ENCODE measurements at places on chromosomes 16 and 17.

DNA sequence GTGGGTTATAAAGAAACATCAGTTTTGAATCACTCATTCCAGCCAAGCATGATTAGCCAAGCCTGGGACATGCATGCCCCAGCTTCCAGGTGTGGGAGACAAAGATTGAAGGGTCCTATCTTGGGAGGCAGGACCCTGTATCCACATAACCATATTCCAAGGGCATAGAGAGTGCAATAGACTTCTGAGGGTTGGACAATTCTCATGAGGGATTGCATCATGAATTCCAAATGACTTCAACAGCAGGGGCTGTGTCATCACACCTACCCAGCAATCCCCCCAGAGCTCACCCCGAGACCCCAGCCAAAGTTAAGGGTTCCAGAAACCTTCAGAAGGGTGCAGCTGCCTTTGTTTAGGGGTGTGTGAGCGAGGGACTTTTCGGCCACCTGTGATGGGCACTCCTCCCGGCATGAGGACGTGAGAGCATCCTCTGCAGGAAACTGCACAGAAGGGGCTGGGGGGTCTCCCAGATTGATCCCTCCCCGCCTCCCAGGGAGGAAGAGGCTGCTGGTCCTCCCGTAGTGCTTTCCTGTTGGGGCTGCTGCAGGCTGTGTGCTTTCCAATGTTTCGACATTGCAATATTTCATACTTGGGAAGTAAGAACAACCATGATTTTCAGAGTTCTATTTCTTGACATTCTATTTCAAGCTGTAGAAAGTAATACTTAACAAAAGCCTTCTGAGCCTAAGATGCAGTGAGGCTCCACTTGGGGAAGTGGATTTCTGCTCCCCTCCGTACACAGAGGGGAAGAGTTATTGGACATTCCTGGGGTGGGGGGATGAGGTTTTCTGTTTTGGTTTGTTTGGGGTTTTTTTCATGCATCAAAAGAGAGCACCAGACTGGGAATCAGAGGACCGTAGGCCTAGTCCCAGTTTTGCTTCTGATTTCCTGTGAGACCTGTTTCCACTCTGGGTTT, 13.3 kb upstream of the PITPNM3 start:
- no peaks in the 10 kb centered on the region for H3K4me1 ChIP-seq
- peaks cover 14% of the 10 kb centered on the region for H3K27me3 ChIP-seq
- no peak for DNase-seq
- H3K36me3 ChIP-seq, result peaks cover 6% of the 10 kb centered on the region
- no peak overlapping the region for H3K4me3 ChIP-seq

- no peak for DNase-seq
- peaks cover 6% of the 10 kb centered on the region for H3K27me3 ChIP-seq
- peaks cover 43% of the 10 kb centered on the region for H3K4me1 ChIP-seq
- peaks cover 27% of the 10 kb centered on the region for H3K36me3 ChIP-seq
- no peak overlapping the region for H3K27ac ChIP-seq
Measured at GRCh38 chr17:75406222-75406615, 741 bp upstream of the GRB2 start.

- H3K27ac ChIP-seq, result peak overlapping the region; percentile 38
- DNase-seq, result no peak
- no peaks in the 10 kb centered on the region for H3K27me3 ChIP-seq
- peaks cover 17% of the 10 kb centered on the region for H3K4me1 ChIP-seq
- H3K4me3 ChIP-seq, result no peak overlapping the region
Measured at GRCh38 chr16:1712791-1713261, 6.8 kb downstream of the MAPK8IP3 start.

GRCh38 chr16:71421911-71422310, 19.9 kb downstream of the TLE7 start:
- DNase-seq, result peak; percentile 6
- no peak overlapping the region for H3K4me3 ChIP-seq
- peaks cover 86% of the 10 kb centered on the region for H3K27me3 ChIP-seq
- peaks cover 5% of the 10 kb centered on the region for H3K4me1 ChIP-seq
- no peaks in the 10 kb centered on the region for H3K36me3 ChIP-seq

DNA sequence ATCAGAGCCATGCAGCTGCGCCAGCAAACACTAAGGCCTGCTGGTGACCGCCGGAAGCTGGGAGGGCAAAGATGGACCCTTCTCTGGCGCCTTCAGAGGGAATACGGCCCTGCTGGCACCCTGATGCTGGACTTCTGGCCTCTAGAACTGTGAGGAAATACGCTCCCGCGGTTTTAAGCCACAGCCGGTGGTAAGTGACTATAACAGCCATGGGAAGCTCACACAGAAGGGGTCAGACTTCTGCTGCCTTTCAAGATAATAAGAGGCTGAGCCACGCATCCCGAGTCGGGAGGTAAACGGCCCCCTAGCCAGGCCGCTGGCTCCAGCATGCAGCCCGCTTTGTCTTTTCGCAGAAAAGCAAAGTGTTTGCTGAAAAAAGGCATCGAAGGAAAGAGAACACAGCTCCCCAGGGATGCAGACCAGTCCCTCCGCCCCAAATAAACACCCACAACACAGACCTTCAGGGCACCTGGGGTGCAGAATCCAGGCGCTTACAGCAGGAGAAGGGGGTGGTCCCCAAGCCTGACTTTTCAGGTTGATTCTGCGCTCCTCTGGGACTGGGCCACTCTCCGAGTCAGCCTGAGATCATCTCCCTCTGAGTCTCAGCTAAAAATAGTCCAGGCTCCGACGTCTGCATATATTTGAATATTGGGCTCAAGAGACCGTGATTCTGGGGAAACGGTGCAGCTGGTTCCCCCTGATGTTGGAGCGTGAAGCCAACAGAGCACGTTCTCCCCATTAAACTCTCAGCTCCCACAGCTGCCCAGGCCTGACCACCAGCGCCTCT, 89.7 kb downstream of the MGAT5B start:
- no peak overlapping the region for H3K4me3 ChIP-seq
- H3K4me1 ChIP-seq, result no peaks in the 10 kb centered on the region
- peaks cover 8% of the 10 kb centered on the region for H3K27me3 ChIP-seq
- H3K27ac ChIP-seq, result no peak overlapping the region
- DNase-seq, result no peak

DNA sequence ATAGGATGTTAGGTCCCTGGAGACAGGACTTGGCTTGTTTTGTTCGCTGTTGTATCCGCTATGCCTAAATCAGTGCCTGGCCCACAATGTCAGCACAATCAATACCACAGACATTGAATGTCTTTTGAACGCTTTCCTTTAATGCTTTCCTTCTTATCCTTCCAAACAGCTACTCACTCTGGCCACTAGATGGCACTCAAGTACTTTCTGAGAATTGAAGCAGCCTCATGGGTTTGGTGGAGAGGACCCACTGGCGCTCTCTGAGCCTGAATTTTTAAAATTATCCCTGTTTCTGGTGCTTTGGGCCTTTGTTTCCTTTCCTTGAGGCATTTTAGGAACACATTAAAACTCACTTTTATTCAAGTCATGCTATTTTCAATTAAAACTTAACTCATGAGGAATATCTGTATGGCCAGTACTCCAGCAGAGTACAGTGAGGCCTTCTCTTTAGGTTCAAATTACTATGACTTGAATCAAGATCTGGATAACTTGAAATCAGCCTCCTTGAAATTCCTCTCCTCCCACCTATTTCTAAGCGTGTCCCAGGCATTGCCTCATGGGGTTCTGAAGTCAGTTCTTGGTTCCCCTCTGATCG, 3.2 kb upstream of the NLRP1 start:
- H3K36me3 ChIP-seq, result peaks cover 15% of the 10 kb centered on the region
- peak overlapping the region; percentile 87 for H3K27ac ChIP-seq

GRCh38 chr17:37219876-37220606, 155.7 kb upstream of the C17orf78 start:
- no peak overlapping the region for H3K27ac ChIP-seq
- DNase-seq, result no peak
- no peaks in the 10 kb centered on the region for H3K4me1 ChIP-seq
- no peaks in the 10 kb centered on the region for H3K27me3 ChIP-seq
- H3K36me3 ChIP-seq, result peaks cover 7% of the 10 kb centered on the region

- H3K27ac ChIP-seq, result no peak overlapping the region
- DNase-seq, result no peak
- H3K4me3 ChIP-seq, result no peak overlapping the region
- H3K27me3 ChIP-seq, result peaks cover 39% of the 10 kb centered on the region
- H3K4me1 ChIP-seq, result no peaks in the 10 kb centered on the region
Measured at GRCh38 chr17:37786481-37786880, 41.6 kb upstream of the HNF1B start.

- DNase-seq, result no peak
- H3K4me1 ChIP-seq, result peaks cover 9% of the 10 kb centered on the region
- no peaks in the 10 kb centered on the region for H3K36me3 ChIP-seq
- H3K27ac ChIP-seq, result no peak overlapping the region
- H3K27me3 ChIP-seq, result peaks cover 72% of the 10 kb centered on the region
Measured at GRCh38 chr17:44913676-44914075, 1.6 kb downstream of the GFAP start.

GRCh38 chr17:34579017-34579946, at the start of gene TMEM132E:
Gene TMEM132E (plus strand): TSS chr17:34579582. CDS start chr17:34581077, 1,495 bp downstream.
- DNase-seq, result no peak
- H3K4me1 ChIP-seq, result peaks cover 12% of the 10 kb centered on the region
- H3K4me3 ChIP-seq, result peak within 1 kb of the TSS; percentile 83
- H3K27me3 ChIP-seq, result peaks cover 97% of the 10 kb centered on the region
- no peaks in the 10 kb centered on the region for H3K36me3 ChIP-seq

GRCh38 chr17:71127416-71127815, 958.1 kb downstream of the KCNJ2 start:
- H3K4me3 ChIP-seq, result no peak overlapping the region
- no peak overlapping the region for H3K27ac ChIP-seq
- H3K27me3 ChIP-seq, result no peaks in the 10 kb centered on the region
- H3K36me3 ChIP-seq, result peaks cover 3% of the 10 kb centered on the region
- no peak for DNase-seq

- DNase-seq, result no peak
- H3K4me1 ChIP-seq, result no peaks in the 10 kb centered on the region
- H3K36me3 ChIP-seq, result no peaks in the 10 kb centered on the region
Measured at GRCh38 chr16:60681043-60681442, 1355.2 kb downstream of the CDH8 start.

GRCh38 chr17:41811549-41812380, at the start of gene P3H4:
Gene P3H4 (minus strand): TSS chr17:41811949. CDS start chr17:41811915, 34 bp downstream.
- DNase-seq, result peak; percentile 71
- peak within 1 kb of the TSS; percentile 69 for H3K27ac ChIP-seq

DNA sequence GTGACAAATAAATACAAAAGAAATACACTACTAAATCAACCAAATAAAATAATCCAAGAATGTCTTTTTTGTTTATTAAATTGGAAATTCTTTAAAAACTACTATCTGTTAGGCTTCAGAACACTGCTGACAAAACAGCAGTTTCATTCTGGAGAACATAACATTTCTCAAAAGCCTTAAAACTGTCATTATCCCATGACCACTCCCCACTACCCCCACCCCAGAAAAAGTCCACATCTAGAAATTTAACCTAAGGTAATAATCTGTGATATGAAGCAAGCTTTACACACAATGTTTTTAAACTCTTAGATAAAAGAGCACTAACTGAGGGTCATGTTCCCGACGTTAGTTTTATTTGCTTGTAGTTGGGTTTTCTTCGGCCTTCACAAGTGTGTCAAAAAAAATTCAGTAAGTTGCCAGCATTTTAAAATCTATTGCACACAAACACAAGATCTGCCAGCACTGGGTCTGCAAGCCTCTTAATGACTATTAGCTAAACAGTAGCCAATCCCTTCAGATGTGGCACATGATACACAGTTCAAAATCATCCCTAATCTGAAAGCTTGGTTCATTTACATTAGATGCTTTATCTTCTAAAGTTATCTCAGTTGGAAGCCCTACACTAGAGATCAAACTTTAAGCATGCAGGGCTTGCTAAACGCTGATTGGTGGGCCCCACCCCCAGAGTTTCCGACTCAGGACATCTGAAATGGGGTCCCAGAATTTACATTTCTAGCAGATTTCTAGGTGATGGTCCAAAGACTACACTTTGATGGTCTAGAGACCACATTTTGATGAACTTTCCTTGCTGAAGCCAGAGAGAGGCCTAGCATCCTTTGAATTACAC, 75.2 kb downstream of the KANSL1 start:
- peaks cover 5% of the 10 kb centered on the region for H3K36me3 ChIP-seq
- no peaks in the 10 kb centered on the region for H3K27me3 ChIP-seq
- no peak overlapping the region for H3K4me3 ChIP-seq
- H3K27ac ChIP-seq, result peak overlapping the region; percentile 72
- H3K4me1 ChIP-seq, result peaks cover 96% of the 10 kb centered on the region

DNA sequence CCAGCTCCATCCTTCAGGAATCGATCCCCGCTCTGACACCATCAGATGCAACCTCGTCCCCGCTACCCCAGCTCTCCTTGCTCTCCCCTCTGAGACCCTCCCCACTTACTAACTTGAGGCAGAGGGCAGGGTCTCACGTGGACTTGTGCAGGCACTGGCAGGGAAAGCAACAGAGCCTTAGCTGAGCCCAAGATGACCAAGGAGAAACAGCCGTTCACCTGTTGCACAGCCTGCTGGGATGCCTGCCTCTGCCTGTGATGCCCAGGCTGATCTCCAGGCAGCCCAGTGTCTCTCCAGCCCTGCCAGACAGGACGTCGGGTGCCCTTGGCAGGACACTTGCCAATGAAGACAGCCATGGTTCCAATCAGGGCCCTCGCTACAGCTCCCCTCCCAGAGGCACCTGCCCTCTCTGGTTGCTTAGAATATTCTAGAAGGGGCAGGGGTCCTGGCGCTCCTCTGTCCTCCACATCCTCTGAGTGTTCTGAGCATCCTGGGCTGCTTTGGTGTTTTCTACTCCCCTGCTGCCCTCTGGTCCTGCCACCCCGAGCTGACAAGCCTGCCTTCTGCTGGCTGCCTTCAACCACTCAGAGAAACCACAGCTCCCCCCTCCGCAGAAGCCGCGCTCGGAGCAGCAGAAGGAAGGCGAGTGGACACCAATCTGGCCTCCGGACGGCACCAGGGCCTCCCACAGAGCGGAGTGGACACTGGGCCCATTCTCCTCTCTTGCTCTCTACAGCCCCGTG, 6.7 kb downstream of the CEP295NL start:
- H3K4me3 ChIP-seq, result no peak overlapping the region
- no peak for DNase-seq
- peaks cover 2% of the 10 kb centered on the region for H3K36me3 ChIP-seq
- H3K4me1 ChIP-seq, result no peaks in the 10 kb centered on the region
- H3K27me3 ChIP-seq, result peaks cover 45% of the 10 kb centered on the region

- H3K4me1 ChIP-seq, result peaks cover 12% of the 10 kb centered on the region
- H3K27me3 ChIP-seq, result peaks cover 48% of the 10 kb centered on the region
- peaks cover 12% of the 10 kb centered on the region for H3K36me3 ChIP-seq
- H3K4me3 ChIP-seq, result peak overlapping the region; percentile 45
- no peak for DNase-seq
- H3K27ac ChIP-seq, result peak overlapping the region; percentile 91
Measured at GRCh38 chr17:74514632-74515334, 16.5 kb downstream of the CD300LB start.

GRCh38 chr16:51012396-51012795, 138.7 kb downstream of the SALL1 start:
- H3K27me3 ChIP-seq, result peaks cover 8% of the 10 kb centered on the region
- no peak overlapping the region for H3K4me3 ChIP-seq
- H3K4me1 ChIP-seq, result no peaks in the 10 kb centered on the region
- H3K27ac ChIP-seq, result no peak overlapping the region
- no peak for DNase-seq
